Tibial nerve (tissue), 4 donors: ENCODE measurements at places on chromosomes 7 and 10. TPM values are rescaled to one million over a fixed set of nuclear protein-coding genes. Genes with fewer than 3 reads are reported as not detected.

- no peaks in the 10 kb centered on the region for H3K36me3 ChIP-seq
- no peak for DNase-seq
- no peaks in the 10 kb centered on the region for H3K27me3 ChIP-seq
- H3K4me3 ChIP-seq = no peak overlapping the region
- H3K27ac ChIP-seq = no peak overlapping the region
- H3K4me1 ChIP-seq = no peaks in the 10 kb centered on the region
These were observed 77.8 kb upstream of the LRRC17 start for GRCh38 chr7:102834999-102835398.

CEP41 gene
- 9.6 TPM for total RNA-seq

DNA sequence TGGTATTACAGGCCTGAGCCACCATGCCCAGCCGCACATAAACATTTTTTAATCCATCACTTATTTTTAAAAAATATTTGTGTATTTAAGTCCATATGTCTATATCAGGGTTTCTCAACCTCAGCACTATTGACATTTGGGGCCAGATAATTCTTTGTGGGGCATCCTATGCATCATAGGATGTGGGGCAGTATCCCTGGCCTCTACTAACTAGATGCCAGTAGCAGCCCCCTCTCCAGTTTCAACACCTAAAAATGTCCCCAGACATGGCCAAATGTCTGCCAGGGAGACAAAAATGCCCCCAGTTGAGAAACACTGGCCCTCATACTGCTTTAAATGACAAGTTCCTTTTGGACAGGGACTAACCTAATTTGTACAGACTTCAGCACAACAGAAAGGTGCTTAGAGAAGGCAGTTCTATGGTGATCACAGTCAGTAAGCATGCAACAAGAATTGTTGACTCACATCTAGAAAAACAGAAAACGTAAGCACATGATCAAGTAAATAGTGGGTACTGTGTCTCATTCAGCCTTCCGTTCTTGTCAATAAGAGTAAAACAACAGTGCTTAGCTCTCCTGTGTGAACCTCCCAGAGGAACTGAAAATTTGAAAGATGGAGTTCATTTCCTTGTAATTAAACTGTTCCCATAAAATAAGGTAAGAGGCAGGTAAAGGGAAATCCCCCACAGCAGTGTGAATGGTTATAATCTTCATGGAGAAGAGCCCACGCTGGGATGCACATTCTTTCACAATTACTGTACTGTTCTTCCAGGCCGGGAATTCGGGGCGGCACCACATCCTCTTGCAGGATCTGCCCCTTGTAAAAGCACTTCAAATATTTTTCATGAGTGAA is 17.3 kb upstream of the ADRB1 start:
- H3K27ac ChIP-seq = no peak overlapping the region
- no peaks in the 10 kb centered on the region for H3K27me3 ChIP-seq
- H3K36me3 ChIP-seq = no peaks in the 10 kb centered on the region
- no peak for DNase-seq

DNA sequence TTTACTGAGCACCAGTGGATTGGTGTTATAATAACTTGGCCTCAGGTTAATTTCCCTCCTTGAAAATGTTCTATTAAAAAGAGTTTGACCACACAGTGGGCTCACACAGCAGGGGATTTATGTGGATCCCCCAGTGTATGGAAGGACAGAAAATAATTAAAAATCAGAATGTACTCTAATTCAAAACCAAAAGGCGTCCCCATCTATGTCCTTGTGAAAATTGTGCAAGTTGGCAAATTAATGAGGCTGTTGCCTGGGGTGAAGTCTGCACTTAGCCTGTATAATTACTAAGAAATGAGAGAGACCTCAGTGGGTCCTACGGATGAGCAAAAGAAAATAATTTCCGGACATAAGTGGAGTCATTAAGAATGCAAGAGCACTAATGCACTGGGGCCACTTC is 31.1 kb downstream of the PIK3CG start:
- H3K27me3 ChIP-seq = no peaks in the 10 kb centered on the region
- no peak overlapping the region for H3K27ac ChIP-seq
- no peaks in the 10 kb centered on the region for H3K36me3 ChIP-seq
- DNase-seq = no peak
- no peaks in the 10 kb centered on the region for H3K4me1 ChIP-seq
